Amygdala (tissue), 56 donors: ENCODE measurements at places on chromosomes 3 and 15.

DNA sequence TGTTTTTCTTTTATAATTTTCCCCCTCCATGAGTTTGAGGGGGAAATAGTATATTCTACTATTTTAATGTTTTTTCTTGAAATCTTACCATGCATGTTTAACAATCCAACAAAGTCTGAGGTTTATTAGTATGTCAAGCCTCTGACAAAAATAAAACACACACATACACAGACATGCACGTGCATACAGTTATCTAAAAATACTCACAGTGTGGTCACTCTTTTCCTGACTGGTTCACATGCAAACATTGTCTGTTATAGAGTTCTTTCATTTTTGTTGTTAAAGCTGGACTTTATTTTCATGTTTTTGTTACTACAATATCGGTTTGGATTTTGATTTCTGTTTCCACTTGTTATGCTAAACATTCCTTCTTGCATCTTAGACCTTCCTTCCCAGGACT, 236.6 kb downstream of the MFSD1 start:
- DNase-seq: no peak

- DNase-seq: no peak
Observed at GRCh38 chr3:164730815-164731360, 347.4 kb downstream of the SI start.

GRCh38 chr15:67063689-67064606, 1.5 kb upstream of the SMAD3 start:
- no peak for DNase-seq

DNA sequence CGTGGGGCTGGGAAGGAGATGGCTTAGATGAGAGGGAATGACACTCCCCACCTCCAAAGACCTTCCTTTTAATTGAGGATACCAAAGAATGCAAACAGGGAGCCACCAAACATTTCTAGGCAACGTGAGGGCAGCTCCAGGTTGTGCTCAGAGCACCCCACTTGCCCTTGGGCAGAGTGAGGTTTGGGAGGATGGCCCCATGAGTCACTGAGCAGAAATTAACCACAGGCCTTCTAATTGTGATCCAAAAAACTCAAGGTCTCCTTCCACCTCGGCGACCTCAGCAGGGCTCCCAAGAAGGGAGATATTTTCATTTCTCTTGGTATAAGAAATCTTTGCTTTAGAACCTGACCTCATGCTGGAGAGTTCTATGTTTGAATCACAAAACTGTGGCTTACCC, 305.0 kb upstream of the TPM1 start:
- no peak for DNase-seq

- no peak for DNase-seq
Observed at GRCh38 chr3:40994611-40995010, 204.7 kb upstream of the CTNNB1 start.

GRCh38 chr3:12831301-12831866, 10.0 kb downstream of the RPL32 start:
- DNase-seq: no peak

GRCh38 chr15:92586966-92587365, 68.6 kb downstream of the FAM174B start:
- no peak for DNase-seq

DNA sequence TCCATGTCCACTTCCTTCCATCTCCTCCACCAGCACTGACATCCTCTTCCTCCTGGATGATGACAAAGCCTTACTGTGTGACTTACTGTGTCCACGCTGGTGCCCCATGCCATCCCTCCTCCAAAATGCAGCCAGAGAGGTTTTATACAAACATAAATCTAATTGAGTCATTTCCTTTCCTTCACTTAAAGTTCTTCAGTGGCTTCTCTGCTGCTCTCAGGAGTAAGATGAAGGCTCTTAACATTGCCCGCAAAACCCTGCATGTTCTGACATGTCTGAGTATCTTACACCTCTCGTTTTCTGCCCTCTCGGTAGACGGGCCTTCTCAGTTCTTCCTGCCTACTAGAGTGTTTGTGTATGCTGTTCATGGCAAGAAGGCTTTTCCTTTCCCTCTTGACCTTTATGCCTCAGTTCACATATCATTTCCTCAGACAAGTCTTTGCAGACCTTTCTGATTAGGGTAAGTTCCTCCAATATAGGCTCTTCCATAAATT, 175.5 kb downstream of the CFAP20DC start:
- DNase-seq: no peak

DNA sequence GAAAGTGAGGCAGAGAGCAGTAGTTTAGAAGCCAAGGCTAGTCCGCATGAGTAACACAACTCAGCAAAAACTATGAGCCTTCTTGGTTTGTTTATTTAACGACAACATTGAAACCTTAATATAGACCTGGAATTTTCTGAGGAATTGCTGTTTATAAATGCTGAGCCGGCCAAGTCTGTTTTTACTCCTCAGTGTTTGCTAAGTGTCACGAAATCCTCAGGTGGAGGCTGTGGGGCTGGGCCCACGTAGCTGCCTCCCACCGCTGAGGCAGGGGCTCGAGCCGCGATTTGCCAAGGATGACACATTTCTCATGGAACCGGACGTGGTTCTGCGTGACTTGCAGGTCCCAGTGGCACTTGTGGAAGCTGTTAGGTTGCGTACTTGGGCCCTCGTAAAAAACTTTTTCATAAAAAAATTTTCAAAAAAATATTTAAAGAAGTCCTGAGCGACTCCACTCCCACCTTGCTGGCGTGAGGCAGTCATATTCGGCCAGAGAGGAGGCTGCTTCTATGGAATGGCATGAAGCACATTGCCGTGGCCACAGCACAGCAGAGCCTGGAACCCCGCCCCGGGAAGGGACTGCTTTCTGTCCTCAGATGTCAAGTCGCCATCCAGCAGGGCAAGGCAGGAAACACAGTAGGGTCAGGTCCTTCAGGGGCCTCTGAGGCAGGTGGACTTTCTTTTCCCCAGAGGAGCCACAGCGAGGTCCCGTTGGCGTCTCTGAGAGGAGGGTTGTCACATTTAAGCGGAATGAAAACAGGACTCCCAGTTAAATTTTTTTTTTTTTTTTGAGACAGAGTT, 64.8 kb upstream of the PCSK6 start:
- no peak for DNase-seq

GRCh38 chr15:72230197-72231065, 559 bp downstream of the PKM start:
- peak; percentile 84 for DNase-seq

- DNase-seq: no peak
Observed at GRCh38 chr15:50544368-50544767, 2.1 kb downstream of the USP50 start.
